ENCODE measurements at places on chromosomes 1 and 21. TPM values are rescaled to one million over a fixed set of nuclear protein-coding genes. Genes with fewer than 3 reads are reported as not detected.

Gene TNFSF4
- total RNA-seq, result 1.1 TPM

Gene KCNE2
- total RNA-seq, result not detected

Gene GPR61
- total RNA-seq, result not detected

Gene RHBDL2
- total RNA-seq, result 0.59 TPM

Gene KRTAP19-3
- not detected for total RNA-seq

Gene POLR3GL
- total RNA-seq, result 9.4 TPM

Gene AADACL4
- not detected for total RNA-seq

Gene GPR25
- not detected for total RNA-seq

Gene SIK1
- 3.3 TPM for total RNA-seq

Gene NUDT17
- 1.8 TPM for total RNA-seq

Gene MYOG
- total RNA-seq, result not detected

Gene KCNA3
- total RNA-seq, result not detected

Gene GPR3
- total RNA-seq, result under 0.01 TPM

Gene FALEC
- 0.36 TPM for total RNA-seq

Gene CDA
- 0.59 TPM for total RNA-seq

Gene OR2T2
- not detected for total RNA-seq

Gene RBP7
- not detected for total RNA-seq

Gene TEX38
- not detected for total RNA-seq

Gene CACNA1S
- total RNA-seq, result not detected

Gene ARPC5
- total RNA-seq, result 156 TPM

All from osteoblast (primary cell).